ENCODE measurements at places on chromosomes 4 and X.

DNA sequence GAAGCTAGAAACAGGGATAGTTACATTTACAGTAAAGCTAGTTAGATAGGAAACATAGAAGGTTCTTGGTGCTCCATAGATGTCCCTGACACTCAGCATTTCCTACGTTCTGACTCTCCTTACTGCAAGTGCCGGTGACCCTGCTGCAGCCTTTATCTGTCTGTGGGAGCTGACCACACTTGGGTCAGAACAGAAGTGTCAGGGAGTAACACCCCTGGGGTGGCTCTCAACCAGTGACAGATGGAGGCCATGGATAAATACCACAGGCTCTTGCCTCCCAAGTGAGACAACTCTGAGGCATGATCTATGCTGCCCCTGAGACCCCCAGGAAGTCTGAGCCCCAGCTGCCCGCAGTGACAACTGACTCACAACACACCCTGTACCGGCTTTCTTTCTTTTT, 69.8 kb downstream of the ANXA3 start:
- no peak for DNase-seq

- no peak for DNase-seq
These were observed 146.0 kb downstream of the TMEM144 start for GRCh38 chr4:158356301-158356700.

DNA sequence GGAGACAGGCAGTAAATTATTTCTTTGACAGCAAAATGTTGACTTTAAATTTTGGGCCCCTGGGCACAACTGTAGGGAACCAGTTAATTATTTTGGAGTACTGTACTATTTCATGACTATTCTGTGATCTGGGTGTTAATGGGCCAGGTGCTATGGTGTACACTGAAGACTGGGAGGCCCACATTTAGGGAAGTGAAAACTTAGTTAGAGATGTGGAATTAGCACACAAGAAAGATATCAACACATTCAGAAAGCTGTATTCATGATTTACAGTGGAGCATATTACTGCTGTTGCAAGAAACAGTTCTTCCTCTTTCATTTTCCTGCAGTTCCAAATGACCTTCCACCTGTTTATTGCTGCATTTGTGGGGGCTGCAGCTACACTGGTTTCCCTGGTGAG, 12.4 kb downstream of the PLP1 start:
- no peak for DNase-seq

DNA sequence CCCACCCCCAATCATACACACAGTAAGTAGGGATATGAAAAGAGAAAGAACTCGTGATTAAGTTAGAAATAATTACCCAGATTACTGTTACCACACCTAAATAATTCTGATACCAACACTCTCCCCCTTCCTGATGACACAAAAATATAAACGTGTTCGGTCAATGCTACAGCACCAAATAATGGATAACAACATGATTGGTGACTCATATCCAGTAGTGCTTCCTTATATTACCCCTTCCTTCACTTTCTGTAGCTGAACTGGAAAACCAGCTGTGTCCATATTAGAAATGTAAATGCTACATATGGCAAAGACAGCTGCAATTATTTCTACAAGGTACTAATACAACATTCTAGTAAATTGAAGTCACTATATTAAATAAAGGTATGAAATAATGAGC, 20.8 kb downstream of the EIF4E start:
- peak; percentile 32 for DNase-seq

- DNase-seq = no peak
These were observed 77.0 kb downstream of the LRP2BP start for GRCh38 chr4:185318679-185319078.
